ENCODE measurements at places on chromosomes 13 and 19. TPM values are rescaled to one million over a fixed set of nuclear protein-coding genes. Genes with fewer than 3 reads are reported as not detected.

Gene POU2F2
- 10.3 TPM for total RNA-seq

DNA sequence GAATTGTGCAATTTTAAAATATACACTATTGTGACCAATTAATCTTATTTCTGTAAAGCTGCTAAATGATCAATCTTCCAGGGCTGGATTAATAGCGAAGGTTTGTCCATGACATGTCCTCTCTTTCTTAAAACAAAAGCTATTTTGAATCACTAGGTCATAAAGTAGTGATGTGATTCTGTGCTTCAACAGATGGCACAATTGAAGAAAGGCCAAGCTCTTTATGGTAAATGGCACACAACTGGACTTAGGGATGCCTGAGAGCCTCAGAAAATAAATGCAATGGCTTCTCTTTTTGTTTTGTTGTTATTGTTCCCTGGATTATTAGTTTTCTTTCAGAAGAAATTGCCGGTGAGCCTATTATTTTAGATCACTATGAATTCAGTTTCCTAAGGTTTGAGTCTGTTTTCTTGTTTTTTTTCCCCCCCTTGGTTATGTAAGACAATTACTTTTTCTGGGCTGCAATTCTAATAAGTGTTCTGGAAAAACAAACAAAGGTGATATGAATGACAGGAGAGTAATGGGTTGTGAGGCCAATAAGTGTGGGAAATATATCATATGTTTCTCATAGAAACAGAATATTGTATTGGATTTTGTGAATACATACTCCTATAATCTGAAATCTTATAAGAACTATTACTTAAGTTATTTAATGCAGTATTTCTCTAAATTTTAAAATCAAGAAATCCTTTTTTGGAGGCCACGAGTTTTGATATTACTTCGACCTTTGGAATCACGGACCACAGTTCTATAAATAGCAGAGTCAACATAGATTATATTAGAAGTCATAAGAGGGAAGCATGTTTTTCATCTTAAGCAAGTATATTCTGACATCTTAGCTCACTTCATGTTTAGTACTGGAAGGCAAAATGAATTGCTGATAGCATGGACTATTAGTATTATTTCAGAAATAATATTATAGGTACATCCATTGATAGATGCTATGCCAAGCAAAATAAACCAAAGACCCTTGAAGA, 16.8 kb downstream of the SLITRK1 start:
- no peak for DNase-seq

GRCh38 chr19:51621178-51621577, 9.0 kb downstream of the SIGLEC5 start:
- DNase-seq = no peak

DNA sequence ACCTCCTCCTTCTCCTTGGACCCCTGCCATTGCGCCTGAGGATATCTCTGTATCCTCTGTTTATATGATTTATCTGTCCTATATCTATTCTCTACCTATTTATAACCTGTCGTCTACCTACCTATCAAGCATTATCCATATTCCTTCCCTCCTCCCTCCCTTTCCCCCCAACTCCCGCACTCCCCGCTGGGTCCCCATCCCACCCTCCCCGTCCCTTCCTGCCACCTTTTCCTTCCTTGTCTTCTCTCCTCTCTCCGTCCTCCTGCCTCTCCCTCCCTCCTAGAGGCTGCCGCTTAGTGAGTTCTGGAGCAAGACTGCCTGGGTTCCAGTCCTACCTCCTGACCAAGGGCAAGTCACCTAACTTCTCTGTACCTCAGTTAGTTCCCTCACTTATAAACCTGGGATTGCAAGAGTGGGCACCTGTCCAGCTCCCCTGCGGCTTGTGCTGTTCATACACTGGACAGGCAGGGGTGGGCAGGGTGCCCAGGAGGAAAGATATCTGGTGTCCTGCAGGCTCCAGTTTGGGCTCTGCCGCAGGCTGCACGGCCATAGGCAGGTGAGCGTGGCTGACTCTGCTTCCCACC, 16.1 kb downstream of the TTYH1 start:
- DNase-seq = no peak

GRCh38 chr19:12944104-12944674, 1.5 kb upstream of the RAD23A start:
- no peak for DNase-seq

GRCh38 chr13:40056898-40057619, 401.6 kb downstream of the COG6 start:
- no peak for DNase-seq

DNA sequence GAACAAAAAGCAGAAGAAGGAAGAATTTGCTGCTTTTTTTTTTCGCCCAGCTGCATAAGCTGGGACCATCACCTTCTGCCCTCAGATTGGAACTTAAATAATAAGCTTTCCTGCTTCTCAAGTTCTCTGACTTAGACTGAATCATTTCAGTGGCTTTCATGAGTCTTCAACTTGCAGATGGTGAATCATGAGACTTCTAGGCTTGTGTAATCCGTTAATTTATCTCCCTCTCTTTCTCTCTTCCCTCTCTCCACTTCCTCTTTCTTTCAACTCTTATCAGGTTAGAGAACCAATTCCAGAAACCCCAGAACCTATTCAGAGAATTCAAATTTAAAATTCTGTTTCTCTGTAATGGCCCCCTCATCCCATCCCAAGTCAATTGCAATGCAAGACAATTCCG, 1153.7 kb downstream of the PCDH9 start:
- peak; percentile 48 for DNase-seq

DNA sequence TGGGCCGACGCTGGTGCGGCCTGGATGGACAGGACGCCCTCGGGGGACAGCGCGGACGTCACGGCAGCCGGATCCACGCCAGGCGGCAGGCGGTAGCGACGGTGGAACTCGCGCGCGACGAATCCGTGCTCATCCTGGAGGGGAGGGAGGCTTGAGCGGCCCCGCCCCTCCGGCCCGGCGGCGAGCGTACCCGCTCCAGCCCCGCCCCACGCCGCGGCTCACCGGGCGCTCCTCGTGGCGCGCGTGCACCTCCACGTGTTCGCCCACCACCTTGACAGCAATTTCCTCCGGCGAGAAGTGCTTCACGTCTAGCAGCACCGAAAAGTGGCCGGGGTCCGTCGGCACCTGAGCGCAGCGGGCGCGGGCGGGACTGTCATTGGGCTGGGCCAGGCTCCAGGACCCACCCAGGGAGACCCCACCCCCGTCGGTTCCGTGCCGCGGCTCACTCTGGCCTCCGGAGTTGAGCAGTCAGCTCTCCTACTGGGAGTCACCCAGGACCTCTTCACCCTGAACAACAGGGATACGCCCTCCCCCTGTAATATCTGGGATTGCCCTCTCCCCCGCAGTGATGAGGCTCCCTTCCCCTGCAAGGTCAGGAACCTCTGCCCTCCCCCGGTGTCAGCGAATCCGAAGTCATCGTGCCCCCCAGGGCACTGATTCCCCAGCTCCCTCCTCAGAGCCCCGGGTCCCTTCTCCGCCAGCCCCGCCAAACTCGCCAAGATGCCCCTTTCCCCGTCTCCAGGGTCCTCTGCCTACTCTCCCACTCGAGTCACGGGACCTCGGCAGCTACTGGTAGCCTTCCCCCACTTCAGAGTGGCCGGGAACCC, 1.1 kb downstream of the HSPB6 start:
- DNase-seq = peak; percentile 80

Gene VSTM1
- total RNA-seq = not detected

Gene PSG2
- total RNA-seq = 2.2 TPM

GRCh38 chr19:11142528-11143171, 12.9 kb downstream of the SPC24 start:
- DNase-seq = peak; percentile 93

- DNase-seq = no peak
Measured at GRCh38 chr13:48201044-48201443, 32.0 kb upstream of the ITM2B start.

Gene ZNF155
- total RNA-seq = 6.7 TPM

Gene RFXAP
- total RNA-seq = 3.4 TPM

DNA sequence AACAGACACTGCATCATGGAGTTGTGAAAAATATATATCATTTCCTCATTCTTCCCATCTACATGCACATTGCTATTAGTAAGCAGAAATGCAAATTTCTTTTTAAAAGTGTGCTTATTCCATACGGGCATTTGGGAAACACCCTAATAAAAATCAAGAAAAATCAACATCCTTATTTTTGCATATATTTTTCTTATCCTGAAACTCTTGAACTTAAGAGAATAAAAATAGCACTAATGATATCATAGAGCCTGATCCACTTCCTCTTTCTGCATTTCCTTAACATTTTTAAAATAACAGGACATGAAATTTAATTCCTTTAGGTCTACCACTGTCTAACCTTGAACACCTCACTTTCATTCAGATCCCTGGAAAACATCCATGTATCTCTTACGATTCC, 123.3 kb downstream of the VWA8 start:
- no peak for DNase-seq

Gene PLPP2
- 15.0 TPM for total RNA-seq

Gene MED26
- total RNA-seq = 9.2 TPM

DNA sequence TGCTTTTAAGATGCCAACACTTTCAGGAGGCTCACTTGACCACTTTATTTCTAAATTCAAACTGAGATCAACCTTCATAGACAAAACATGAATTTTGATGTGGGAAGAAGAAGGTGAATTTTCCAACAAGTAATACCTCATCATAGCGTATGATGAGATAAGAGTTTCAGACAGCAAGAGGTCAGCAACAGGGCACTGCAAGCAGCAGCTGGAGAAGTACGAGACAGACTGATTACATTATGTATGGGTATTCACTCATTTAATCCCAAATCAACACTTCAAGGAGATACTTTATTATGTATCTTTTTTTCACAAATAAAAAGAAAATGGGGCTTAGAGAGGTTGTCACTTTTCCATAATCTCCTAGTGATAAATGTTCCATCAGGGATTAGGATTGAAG, 389.8 kb downstream of the TBC1D4 start:
- DNase-seq = no peak

Gene FLT1
- 118 TPM for total RNA-seq

GRCh38 chr19:1672038-1672768, 19.8 kb upstream of the TCF3 start:
- DNase-seq = peak; percentile 5

Gene PSG11
- 0.40 TPM for total RNA-seq

Gene KLK12
- total RNA-seq = not detected

DNA sequence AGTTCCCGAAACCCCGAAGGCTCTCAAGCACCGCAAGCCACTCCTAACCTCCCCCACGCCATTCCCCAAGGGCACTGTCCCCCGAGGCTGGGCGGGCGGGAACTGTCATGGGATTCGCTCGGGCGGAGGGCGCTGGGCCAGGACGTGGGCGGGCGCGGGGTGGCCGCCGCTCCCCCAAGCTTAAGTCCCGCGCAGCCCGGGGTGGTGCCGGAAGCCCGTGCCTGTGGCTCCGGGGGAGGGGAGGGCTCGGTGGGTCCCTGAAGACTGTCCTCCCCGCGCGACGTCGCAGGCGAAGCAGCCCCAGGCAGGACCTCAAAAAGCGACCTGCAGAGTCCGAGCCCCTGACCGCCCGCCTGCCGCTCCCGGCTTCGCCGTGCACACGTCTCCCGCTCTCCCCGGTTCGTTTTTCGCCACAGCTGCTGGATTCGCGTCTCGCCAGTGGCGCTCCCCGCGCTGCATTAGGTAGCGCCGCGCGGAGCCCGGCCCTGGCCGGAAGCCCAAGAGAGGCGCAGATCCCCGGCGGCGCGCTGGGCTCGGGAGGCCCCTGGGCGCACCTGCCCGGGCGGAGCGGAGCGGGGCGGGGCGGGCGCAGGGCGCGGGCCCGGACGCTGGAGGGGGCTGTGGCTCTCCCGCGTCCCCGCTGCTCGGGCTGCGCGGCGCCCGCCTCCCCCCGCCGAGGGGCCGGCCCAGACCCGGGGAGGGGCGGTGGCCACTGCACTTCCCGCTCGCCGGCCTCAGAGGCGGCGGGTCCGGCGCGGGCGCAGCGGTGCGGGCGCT, at the start of gene FARP1:
Gene FARP1, plus strand, starts transcription at position 715 of the 777 bp plus-strand sequence. CDS start 70,149 bp downstream, outside the sequence.
- DNase-seq = peak; percentile 41

Gene CYP2F1
- not detected for total RNA-seq

DNA sequence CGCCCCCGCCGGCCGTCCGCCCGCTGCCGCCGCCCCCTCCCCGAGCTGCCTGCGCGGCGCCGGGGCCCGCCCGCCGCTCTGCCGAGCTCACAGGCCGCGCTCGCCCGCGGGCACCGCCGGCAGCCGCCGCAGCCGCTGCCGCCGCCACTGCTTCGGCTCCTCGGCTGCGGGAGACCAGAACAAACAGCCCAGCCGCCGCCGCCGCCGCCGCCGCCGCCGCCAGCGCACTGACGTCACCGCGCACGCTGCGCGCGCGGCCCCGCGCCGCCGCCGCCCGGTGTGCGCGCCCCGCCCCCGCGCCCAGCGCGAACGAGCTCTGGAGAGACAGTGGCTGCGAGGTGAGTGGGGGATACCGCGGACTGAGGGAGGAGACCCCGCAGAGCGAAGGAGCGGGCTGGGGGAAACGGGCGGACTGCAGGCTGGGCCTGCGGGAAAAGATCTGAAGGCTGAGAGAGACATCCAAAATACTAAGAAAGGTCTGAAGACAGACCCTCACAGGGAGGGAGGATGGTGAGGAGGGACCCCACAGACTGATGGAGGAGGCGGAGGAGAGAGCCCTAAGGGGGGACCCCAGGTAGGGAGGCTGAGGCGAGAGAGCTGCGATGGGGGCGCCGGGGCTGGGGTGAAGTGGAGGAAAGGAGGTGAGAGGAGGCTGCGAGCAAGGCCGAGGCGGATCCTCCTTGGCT, at the start of gene BRD4:
Gene BRD4, minus strand, starts transcription at position 229 of the 686 bp plus-strand sequence. CDS start 59,440 bp downstream, outside the sequence.
- peak; percentile 22 for DNase-seq

GRCh38 chr19:54389553-54389952, 24.8 kb upstream of the LAIR1 start:
- no peak for DNase-seq

GRCh38 chr13:30892966-30893365, 13.1 kb upstream of the MEDAG start:
- peak; percentile 19 for DNase-seq

Gene ADM5
- total RNA-seq = 0.65 TPM

Gene ATP4B
- not detected for total RNA-seq

- peak; percentile 87 for DNase-seq
Measured at GRCh38 chr19:45405435-45406225, 761 bp upstream of the PPP1R13L start.

Gene TNNT1
- total RNA-seq = 4.1 TPM

DNA sequence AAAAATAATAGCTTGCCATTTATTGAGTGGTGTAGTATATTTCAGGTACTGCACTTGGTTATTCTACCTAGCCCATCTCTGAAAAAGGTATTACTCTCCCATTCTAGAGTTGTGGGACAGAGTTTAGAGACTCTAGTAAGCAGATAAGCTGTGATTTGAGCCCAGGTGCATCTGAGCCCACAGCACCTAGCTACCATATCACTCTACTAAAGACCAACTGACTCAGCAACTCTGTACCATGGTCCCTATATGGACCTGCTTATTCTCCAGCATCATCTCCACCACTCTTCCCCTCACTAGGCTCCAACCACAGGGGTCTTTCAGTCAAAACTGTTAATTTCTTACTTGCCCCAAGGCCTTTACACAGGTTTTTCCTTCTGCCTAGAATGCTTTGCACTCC, 64.4 kb downstream of the UBL3 start:
- no peak for DNase-seq

GRCh38 chr13:50598338-50598737, 245.2 kb downstream of the DLEU7 start:
- no peak for DNase-seq
